ENCODE measurements at places on chromosomes 6 and 20.
A peak's percentile ranks its signal among the peaks of the same experiment; 100 is the strongest.

- no peak overlapping the region for H3K27ac ChIP-seq
- peaks cover 21% of the 10 kb centered on the region for H3K27me3 ChIP-seq
- peaks cover 4% of the 10 kb centered on the region for H3K36me3 ChIP-seq
- no peak for DNase-seq
These were observed 82.4 kb downstream of the PSMB1 start for GRCh38 chr6:170470734-170471133.

- H3K27ac ChIP-seq = no peak overlapping the region
- no peak for DNase-seq
- H3K4me3 ChIP-seq = no peak overlapping the region
These were observed 12.2 kb downstream of the SNAP91 start for GRCh38 chr6:83696674-83697073.

GRCh38 chr6:39962831-39963230 lies 28.6 kb upstream of the MOCS1 start:
- no peaks in the 10 kb centered on the region for H3K4me1 ChIP-seq
- no peak overlapping the region for H3K4me3 ChIP-seq
- no peak for DNase-seq
- no peaks in the 10 kb centered on the region for H3K36me3 ChIP-seq
- no peak overlapping the region for H3K27ac ChIP-seq

- peaks cover 33% of the 10 kb centered on the region for H3K27me3 ChIP-seq
- H3K36me3 ChIP-seq = peaks cover 2% of the 10 kb centered on the region
- H3K4me3 ChIP-seq = no peak overlapping the region
- H3K4me1 ChIP-seq = peaks cover 2% of the 10 kb centered on the region
- no peak overlapping the region for H3K27ac ChIP-seq
- no peak for DNase-seq
These were observed 39.9 kb downstream of the SNAI1 start for GRCh38 chr20:50022676-50023075.

GRCh38 chr6:27901801-27902200 lies 10.4 kb downstream of the OR2B2 start:
- H3K27ac ChIP-seq = peak overlapping the region; percentile 100
- H3K4me1 ChIP-seq = peaks cover 7% of the 10 kb centered on the region
- DNase-seq = no peak
- peaks cover 28% of the 10 kb centered on the region for H3K36me3 ChIP-seq
- no peaks in the 10 kb centered on the region for H3K27me3 ChIP-seq

DNA sequence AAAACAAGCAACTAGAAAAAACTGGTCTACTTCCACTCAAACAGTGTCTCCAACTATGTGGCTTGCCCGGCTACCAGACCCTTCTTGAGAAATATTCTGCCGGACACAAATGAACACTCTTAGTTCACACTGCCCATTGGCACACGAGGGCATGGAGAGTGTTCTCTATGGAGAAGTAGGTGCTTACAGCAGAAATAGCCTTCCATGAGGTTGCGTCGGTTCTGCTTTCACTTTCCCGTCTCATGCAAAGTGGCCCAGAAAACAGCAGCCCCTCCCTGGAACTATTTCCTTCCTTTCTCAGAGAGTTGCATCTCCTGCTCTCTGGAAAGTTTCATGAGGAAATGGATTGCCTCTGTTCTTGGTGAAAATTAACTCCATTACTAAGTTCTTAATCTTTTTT lies 9.5 kb upstream of the HLA-DOA start:
- DNase-seq = peak; percentile 37
- no peaks in the 10 kb centered on the region for H3K36me3 ChIP-seq
- peak overlapping the region; percentile 84 for H3K27ac ChIP-seq
- H3K4me1 ChIP-seq = peaks cover 32% of the 10 kb centered on the region
- H3K27me3 ChIP-seq = no peaks in the 10 kb centered on the region
- H3K4me3 ChIP-seq = peak overlapping the region; percentile 65

DNA sequence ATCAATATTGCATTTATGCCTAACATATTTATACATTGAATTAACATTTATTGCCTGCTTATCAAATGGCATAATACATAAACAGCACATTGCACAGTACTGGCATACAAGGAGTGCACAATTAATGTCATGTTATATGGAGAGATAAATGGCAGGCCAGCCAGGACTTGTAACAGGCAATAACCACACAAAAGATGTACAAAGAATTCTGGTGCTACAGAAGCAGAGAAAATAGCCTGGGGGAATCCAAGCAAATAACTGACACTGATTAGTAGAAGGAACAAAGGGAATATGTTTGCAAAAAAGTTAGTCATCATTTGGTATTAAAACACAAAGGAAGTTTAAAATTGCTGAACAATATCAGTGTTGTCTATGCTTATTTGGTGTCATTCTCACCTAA lies 27.3 kb downstream of the COL21A1 start:
- H3K27ac ChIP-seq = no peak overlapping the region
- no peak overlapping the region for H3K4me3 ChIP-seq
- H3K4me1 ChIP-seq = no peaks in the 10 kb centered on the region
- H3K36me3 ChIP-seq = no peaks in the 10 kb centered on the region
- H3K27me3 ChIP-seq = no peaks in the 10 kb centered on the region

- H3K27me3 ChIP-seq = no peaks in the 10 kb centered on the region
- H3K4me3 ChIP-seq = no peak overlapping the region
- H3K36me3 ChIP-seq = peaks cover 56% of the 10 kb centered on the region
- DNase-seq = no peak
- no peak overlapping the region for H3K27ac ChIP-seq
These were observed 40.0 kb upstream of the MRPS10 start for GRCh38 chr6:42257614-42258013.

DNA sequence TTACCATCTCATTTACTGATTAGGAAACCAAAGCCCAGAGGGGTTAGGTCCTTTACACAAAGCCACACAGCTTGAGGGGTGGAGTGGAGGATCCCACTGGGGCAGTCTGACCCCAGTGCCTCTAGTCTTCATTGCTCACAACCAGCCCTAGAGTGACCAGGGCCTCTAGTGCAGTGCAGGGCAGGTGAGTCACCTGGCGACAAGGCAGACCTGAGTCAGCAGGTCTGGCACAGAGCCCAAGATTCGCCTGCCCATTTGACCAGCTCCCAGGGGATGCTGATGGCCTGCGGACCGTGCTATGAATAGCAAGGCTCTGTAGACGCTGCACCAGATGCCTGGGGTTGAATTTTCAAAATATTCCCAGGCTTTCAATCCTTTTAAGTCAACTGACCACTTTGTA lies 29.9 kb downstream of the CDH26 start:
- H3K27ac ChIP-seq = no peak overlapping the region
- H3K4me1 ChIP-seq = no peaks in the 10 kb centered on the region
- H3K27me3 ChIP-seq = no peaks in the 10 kb centered on the region
- peaks cover 3% of the 10 kb centered on the region for H3K36me3 ChIP-seq

DNA sequence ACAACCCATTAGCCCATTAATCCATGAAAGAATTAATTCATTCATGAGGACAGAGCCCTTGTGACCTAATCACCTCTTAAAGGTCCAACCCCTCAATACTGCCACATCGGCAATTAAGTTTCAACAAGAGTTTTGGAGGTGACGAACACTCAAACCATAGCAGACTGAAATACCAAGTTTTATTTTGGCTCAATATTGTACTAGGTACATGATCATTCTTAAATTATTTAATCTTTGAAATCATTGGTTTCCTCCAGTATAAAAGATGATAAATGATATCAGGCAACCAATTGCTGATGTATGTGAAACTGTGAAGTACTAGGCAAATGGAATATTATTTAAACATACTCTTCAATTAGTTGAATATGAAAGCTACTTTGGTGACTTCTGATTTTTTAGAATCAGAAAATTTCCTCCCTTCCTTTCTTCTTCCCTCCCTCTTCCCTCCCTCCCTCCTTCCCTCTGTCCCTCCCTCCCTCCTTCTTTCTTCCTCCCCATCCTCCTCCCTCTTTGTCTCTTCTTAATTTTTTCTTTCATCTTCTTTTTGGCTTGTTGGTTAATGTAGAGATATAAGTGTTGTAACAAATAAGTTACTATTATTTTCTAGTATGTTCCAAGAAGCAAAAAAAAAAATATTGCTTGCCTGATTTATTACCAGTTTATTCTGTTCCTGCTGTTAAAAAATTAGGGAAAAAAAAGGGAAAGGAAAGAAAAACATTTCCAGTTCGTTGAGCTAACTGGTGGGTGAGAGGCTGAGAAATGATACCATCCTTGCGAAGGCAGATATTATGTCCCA lies 233.9 kb upstream of the ZNF217 start:
- no peaks in the 10 kb centered on the region for H3K36me3 ChIP-seq
- H3K4me1 ChIP-seq = peaks cover 37% of the 10 kb centered on the region
- H3K27ac ChIP-seq = peak overlapping the region; percentile 38
- DNase-seq = no peak
- no peaks in the 10 kb centered on the region for H3K27me3 ChIP-seq
